GM04503 (cell line): ENCODE measurements at places on chromosomes 6 and 20.
A peak's percentile ranks its signal among the peaks of the same experiment; 100 is the strongest.

GRCh38 chr20:44704551-44704971 is 10.6 kb upstream of the CCN5 start:
- DNase-seq, result peak; percentile 37

- no peak for DNase-seq
These were observed 66.4 kb upstream of the STMND1 start for GRCh38 chr6:17035257-17036064.

- no peak for DNase-seq
These were observed 37.6 kb downstream of the NRN1 start for GRCh38 chr6:5968817-5969734.

GRCh38 chr6:77362055-77362454 is 101.2 kb downstream of the HTR1B start:
- DNase-seq, result no peak

- no peak for DNase-seq
These were observed 29.3 kb downstream of the HSF2 start for GRCh38 chr6:122428781-122429180.

GRCh38 chr20:1888796-1889463 is 6.3 kb upstream of the SIRPA start:
- no peak for DNase-seq

DNA sequence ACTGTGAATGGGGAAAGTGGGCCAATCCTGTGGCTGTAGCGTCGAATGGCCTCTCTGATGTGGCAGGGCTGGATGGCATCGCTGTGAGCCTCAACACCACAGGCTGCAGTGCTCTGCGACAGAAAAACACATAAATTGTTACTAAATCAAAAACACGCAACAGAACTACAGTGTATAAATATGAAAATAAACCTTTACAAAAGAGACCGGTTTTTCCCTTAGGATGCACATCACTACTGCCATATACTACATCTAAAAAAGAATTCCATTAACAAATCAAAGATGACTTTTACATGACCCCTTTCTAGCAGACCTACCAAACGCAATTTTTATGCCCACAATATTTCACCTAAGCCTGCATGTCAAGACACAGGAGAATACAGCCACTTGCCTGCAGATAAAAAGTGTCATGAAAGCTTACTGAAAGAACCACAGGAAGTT is 395.5 kb upstream of the RUNX2 start:
- no peak for DNase-seq

DNA sequence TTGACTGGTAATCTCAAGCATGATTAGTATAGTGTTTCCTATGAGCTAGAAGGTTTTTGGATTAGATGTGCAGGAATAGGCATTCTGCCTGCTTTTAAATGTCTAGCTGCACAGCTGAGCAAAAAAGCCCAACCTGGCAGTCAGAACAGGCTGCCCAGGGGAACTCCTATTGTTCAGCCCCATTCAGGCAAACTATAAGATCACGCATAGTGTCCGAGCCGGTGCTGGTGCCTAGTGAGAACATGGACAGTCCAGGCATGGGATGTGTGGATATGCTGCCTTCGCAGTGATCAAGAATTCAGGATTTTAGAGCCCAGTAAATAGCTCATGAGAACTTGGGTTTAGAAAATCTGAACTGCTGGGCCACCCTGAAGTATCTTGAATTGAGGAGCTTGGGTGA is 348.8 kb downstream of the UTRN start:
- DNase-seq, result no peak

GRCh38 chr6:36839749-36840431 is 646 bp upstream of the CPNE5 start:
- no peak for DNase-seq

DNA sequence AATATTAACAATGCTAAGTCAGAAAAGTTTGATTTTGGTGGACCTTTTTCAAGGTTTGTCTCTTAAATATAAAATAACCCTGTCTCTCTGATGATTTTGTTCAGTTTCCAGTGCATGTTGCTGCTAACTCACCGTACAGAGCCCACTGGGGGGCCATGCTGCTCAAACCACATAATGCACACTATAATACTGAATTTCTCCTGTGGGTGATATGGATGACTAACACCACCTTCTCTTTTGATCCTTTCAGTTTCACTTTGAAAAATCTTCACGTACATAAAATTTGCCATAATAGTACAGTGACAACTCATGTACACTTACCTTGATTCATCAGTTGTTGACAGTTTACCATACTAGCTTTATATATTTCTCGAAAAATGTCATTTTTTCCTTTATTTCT is 506.6 kb upstream of the MAN1A1 start:
- no peak for DNase-seq

GRCh38 chr6:41023114-41023513 is 15.9 kb downstream of the UNC5CL start:
- DNase-seq, result no peak

DNA sequence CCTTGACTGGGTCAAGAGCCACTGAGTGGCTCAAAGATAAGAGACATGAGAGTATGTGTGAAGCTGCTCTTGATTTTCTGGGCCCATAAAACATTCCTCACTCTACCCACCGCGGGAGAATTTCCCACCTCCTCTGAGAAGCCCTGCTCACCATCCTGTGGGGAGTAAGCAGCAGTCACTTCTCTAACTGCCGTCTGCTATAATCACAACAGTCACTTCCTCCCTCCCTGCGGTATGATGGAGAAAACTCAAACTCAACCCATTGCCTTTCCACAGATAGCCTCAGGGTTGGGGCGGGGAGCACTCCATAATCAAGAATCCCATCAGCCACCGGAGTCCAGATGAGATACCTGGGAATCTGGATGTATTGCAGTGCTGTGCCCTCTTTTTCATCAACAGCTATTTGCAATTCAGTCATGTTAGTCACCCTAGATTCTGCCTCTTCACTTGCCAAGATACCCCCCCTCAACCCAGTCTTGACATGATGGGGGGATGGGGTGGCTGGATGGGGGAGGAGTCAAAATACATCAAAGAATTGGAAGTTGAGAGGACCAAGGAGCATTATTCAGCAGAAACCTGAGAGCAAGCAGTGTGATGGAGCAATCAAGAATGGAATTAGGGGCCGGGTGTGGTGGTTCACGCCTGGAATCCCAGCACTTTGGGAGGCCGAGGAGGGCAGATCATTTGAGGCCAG is 5.1 kb downstream of the MOCS1 start:
- DNase-seq, result no peak

DNA sequence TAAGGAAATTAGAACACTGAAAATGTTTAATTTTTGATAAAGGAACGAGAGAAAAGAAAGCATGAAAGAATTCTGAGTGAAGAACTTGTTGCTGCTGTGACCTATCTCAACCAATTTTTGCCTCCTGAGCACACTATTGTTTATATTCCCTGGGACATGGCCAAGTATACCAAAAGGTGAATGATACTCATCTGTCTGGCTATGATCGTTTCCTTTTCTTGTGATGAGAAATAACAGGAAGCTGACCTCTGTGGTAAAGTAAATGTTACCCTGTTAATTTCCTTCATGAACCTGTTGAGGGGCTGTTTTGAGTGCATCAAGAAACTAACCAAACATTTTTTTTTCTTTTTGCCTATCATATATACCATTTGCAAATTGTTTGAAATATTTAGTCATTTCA is 69.1 kb downstream of the FIG4 start:
- DNase-seq, result no peak

DNA sequence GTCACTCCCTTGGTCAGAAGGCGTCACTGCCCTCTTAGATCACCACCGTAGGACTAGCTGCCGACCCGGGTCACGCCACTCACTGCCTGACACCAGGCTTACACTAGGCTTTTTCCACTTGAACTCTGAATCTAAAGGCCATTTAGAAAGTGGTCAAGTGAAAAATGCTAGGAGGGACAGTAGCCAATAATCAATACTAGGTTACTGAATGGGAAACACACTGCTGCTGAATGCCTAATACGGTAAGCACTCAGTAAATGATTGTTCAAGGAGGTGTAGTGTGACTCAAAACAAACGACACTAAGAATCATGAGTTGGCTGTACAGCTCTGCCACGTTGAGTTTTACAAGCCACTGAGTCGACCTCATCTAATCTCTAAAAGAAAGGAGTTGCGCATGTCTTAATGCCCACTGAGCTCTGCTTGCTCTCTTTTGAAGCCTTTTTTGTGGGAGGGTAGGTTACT is 760 bp upstream of the IBTK start:
- DNase-seq, result peak; percentile 19

DNA sequence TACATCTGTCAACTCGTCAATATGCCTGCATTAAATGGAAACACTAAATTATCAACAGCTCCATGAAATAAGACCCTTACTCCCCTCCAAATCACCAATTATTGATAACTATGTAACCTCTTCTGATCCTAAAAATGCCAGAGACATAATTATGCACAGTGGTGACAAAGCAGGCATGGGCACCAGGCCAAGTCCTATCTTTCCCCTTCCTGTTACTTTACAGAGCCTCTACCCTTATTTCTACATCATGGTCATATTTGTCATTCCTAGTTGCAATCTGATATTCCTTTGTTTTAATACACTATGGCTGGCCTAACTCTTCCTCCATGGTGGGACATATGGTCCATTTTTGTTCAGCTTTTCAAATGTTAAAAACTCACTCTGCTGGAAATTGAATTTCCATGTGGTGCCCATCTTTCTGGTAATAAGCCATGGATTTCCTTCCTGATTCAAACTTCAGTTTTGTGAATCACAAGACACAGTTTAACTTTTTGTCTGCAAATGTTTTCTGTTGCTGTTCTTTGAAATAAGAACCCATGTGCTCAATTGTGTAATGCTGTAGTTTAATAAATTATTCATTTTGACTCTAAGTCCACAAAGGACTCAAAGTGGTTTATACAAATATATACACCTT is 41.8 kb upstream of the ARFGEF2 start:
- no peak for DNase-seq

GRCh38 chr6:126312013-126312665 is 27.8 kb upstream of the CENPW start:
- DNase-seq, result no peak

- no peak for DNase-seq
These were observed 18.0 kb downstream of the HIVEP1 start for GRCh38 chr6:12029979-12030737.

DNA sequence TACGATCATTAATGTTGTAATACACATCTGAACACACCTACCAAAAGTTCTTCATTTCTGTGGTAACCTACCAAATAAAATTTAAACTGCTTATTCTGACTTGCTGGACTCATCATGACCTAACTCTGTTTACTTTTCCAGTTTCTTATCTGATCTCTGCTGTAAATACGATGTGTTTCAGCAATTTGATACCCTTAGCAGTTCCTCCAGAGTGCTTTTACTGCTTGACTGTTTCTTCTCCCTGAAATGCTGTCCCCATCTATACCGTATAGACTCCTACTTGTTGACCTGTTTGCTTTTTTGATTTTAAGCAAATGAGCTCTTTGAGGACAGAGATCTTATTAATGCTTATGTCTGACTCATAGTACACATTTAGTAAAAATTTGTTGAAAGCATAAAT is 119.5 kb downstream of the SCAF8 start:
- DNase-seq, result no peak

GRCh38 chr6:170279977-170280688 is 10.7 kb downstream of the DLL1 start:
- no peak for DNase-seq

- no peak for DNase-seq
These were observed 7.3 kb downstream of the TMEM181 start for GRCh38 chr6:158567152-158567551.

- DNase-seq, result no peak
These were observed 5.3 kb downstream of the FOXA2 start for GRCh38 chr20:22579119-22579427.

DNA sequence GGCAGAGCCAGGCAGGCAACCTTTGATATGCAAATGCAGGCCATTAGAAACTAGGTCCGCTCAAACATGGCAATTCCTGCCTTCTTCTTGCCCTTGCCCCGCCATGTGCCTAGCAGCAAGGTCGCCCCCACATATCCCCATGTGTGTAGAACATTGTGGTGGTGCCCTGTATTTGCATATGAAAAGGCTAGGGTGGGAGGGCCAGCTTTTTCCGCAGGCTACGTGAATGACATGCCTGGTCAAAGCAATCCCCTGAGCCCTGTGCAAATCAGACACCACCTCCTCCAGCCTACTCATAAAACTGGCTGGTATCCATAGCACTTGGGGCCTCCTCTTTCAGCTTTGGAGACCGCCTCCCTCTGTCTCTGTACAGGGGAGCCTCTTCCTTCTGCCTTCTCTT is 31.6 kb downstream of the GSTA2 start:
- DNase-seq, result no peak

DNA sequence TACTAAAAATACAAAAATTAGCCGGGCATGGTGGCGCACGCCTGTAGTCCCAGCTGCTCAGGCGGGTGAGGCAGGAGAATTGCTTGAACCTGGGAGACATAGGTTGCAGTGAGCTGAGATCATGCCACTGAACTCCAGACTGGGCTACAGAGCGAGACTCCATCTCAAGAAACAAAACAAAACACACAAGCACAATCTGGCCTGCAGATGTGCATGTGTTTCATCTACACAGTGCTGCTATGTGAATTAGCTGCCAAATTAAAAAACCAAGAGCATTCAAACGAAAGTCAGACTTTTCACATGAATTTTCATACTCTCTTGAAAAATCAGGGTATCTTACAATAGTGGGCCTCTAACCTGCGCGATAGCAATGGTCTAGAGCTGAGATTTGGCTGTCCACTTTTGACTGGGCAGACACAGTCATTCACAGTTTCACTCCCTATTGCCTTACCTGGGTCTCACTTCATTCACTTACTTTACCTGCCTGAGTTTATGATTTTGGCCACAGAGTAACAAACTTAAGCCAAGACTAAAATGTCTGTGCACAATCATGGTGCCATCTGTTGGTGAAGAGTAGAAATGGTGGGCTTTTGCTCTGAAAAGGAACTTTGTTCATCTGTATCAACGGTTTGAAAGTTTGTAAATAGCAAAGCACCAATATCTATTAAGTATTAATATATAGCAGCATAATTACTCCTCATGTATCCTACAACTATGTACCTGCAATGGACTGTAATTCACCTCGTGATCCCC is 138.5 kb upstream of the UST start:
- no peak for DNase-seq

- DNase-seq, result no peak
These were observed 6.2 kb downstream of the TMEM200A start for GRCh38 chr6:130371921-130372420.

- DNase-seq, result no peak
These were observed 407.0 kb upstream of the SOX4 start for GRCh38 chr6:21186479-21187055.

DNA sequence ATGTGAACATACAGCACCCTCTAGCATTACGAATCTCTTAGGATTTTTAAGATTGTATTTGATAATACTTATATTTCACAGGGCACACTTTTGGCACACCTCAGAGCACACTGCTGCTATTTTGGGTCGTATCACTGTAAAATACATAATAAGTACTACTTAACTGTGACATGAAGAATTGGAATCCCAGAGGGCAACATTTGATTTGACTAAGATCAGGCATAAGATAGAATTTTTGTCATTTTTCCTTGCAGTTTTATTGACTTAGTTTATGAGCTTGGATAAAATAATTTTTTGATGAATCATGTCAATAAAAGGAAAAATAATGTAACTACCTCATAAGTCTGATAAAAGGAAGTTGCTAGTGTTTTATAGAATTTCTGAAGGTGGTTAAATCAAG is 22.4 kb downstream of the MRS2 start:
- DNase-seq, result no peak
